Iris pigment epithelial cell (primary cell): ENCODE measurements at places on chromosomes 5 and 9.

GRCh38 chr5:128424646-128425045, 113.4 kb downstream of the FBN2 start:
- DNase-seq, result no peak

DNA sequence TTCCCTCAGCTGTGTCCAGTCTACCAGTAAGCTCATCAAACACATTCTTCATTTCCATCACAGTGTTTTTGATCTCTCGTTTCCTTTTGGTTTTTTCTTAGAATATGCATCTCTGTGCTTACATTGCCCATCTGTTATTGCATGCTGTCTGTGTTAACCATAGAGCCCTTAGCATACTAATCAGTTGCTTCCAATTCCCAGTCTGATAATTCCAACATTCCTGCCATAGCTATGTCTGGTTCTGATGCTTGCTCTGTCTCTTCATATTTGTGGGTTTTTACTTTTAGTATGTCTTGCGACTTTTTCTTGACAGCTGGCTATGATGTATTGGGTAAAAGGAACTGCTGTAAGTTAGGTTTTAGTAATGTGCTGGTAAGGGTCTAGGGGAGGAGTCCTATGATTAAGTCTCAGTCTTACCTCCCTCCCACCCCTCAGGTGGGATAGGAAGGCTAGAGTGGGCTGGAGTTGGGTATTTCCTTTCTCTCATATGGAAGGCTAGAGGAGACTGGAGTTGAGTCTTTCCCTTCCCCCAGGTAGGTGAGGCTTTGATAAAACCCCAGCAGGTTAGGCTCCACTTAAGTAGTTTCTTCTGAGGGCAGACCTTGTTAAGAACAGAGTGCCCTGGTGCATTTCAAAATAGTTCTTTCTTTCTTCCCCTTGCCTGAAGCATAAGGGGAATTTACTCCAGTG, 99.1 kb upstream of the RASGRF2 start:
- DNase-seq, result peak; percentile 63

GRCh38 chr9:89649039-89649691, 44.4 kb downstream of the GADD45G start:
- DNase-seq, result no peak

DNA sequence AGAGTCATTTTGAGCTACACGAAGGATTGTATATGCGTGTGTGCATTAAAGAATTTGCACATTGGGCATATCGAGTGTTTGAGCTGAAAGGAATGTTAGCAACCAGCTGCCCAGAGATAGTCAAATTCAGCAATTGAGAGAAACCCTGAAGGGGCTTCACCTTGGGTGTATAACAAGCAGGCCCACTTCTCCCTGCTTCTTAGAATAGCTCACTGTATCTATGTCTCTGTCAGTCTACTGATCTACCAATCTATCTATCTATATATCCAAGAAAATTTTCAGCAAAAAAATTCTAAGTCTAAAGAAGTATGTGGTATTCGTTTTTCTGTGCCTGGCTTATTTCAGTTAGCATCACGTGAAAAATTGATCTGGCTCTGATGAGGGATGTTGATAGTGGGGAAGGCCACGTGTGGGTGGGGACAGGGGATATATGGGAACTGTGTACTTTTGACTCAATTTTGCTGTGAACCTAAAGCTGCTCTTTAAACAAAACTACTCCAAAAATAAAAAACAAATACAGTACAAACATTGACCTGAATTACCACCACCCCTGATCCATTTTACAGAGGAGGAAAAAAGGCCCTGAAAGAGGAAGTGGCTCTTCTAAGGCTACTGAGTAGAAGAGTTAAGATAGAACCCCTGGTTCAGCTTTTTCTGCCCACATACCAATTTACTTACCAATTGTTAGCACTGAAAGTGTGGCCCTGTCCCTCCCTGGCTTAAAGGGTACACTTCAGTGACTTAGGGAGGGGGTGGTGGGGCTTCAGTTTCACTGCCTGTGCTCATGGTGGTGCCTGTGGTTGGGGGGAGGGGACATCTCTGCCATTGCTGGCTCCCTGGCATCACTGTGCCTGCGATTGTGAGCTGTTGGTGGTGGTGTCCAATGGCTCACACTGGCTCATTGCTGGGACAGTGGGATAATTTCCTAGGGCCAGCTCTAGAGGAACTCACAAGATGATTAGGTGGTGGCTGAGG, 141.8 kb downstream of the DOCK2 start:
- DNase-seq, result no peak

- no peak for DNase-seq
These were observed 1.6 kb upstream of the OBP2B start for GRCh38 chr9:133210609-133211008.

DNA sequence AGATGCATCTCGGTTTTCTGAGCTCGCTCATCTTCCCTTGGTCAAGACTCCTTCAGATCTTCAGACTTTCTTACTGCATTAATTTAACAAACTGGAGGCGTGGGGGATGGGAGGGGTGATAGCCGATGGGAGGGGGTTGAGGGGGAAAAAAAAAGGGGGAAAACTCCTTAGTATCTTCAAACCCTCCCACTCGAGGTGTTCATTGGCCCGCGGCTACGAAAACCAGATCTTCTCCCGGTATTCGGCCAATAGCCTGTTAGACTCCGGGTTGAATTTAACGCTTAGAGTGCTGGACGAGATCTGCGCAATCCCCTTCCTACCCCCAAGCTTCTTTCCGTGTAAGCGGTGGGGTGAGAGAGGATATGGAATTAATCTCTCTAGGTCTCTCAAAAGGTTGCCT, 689 bp upstream of the GLRA1 start:
- no peak for DNase-seq

- peak; percentile 84 for DNase-seq
These were observed 1094.9 kb downstream of the MAT2B start for GRCh38 chr5:164600274-164600673.

- peak; percentile 59 for DNase-seq
These were observed 80.0 kb upstream of the ZSWIM6 start for GRCh38 chr5:61251874-61252642.

DNA sequence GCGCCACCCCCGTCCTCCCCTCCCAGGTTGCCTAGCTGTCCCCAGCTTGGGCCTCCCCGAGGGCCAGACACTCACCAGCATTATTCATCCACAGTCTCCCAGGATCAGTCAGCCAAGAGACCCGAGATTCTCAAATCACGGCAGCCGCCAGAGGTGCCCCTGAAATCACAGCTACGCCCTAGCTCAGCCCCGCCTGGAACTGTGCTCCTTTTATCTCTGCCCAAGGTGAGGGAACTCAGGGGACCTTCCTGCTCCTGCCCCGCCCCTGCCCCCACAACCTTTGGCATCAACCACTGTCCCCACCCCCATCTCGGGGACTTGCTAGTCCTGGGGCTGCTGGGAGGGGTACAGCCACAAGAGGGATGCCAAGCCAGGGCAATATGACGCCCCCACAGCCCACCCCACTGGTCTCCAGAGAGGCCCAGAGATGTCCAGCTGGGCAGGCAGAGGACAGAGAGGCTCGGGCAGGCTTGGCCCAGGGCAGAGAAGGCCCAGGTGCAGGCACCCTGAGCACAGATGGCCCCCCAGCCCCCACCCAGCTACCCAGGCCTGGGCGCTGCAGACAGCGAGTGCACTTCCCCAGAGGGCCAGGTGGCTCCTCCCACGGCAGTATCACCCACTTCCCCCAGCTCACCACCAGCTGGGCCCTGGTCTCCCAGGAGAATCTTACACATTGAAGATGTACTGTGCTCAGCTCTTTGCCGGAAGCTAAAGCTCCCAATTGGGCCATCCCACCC, at the start of gene FUT7:
Gene FUT7 (minus strand): TSS at position 185 of the 737 bp plus-strand sequence. CDS start 97 bp downstream, at position 88.
- DNase-seq, result no peak

GRCh38 chr5:155147222-155147621, 133.7 kb downstream of the KIF4B start:
- DNase-seq, result peak; percentile 3

GRCh38 chr5:146475190-146475780, 28.2 kb downstream of the TCERG1 start:
- DNase-seq, result no peak

GRCh38 chr9:71514344-71514975, 253.9 kb downstream of the CEMIP2 start:
- no peak for DNase-seq

GRCh38 chr9:133476941-133477340, 2.0 kb downstream of the SLC2A6 start:
- DNase-seq, result no peak

GRCh38 chr5:156259618-156260017, 67.3 kb upstream of the SGCD start:
- no peak for DNase-seq

DNA sequence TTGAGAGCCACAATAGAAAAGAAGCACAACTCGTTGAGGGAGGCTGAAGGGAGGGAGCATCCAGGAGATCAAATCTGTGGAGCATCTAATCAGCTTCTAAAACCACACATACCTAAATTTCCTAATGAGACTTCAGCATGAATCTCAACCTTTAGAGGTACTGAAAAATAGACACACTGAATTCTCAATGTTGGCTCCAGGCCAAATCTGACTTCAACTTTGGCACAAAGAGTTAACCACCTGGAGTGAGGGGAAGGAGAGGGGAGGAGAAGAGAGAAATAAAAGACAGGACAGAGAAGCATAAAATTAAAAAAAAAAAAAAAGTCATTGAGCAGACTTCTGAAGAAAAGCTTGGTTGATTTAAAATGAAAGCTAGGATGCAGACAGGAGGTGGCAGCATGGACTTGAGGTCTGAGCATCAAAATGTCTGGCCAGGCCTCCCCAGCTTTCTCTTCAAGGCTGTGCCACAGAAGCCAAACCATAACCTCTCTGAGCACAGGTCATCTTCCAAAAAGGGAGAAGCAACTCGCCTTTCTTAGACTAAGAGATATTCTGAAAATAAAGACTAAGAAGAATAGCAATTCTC, 205.6 kb downstream of the DENND1A start:
- peak; percentile 74 for DNase-seq

GRCh38 chr5:174384509-174384947, 339.0 kb downstream of the NSG2 start:
- DNase-seq, result peak; percentile 4

- no peak for DNase-seq
These were observed 4.7 kb downstream of the SLC27A4 start for GRCh38 chr9:128344931-128345605.

- peak; percentile 19 for DNase-seq
These were observed 202.8 kb downstream of the CWC27 start for GRCh38 chr5:64971513-64971912.

- no peak for DNase-seq
These were observed 548.5 kb upstream of the ZNF462 start for GRCh38 chr9:106314476-106314875.

GRCh38 chr5:180097163-180097894, 25.8 kb upstream of the RNF130 start:
- DNase-seq, result no peak
